ENCODE measurements at places on chromosomes 6 and 20. TPM values are rescaled to one million over a fixed set of nuclear protein-coding genes. Genes with fewer than 3 reads are reported as not detected.

- DNase-seq, result no peak
Observed at GRCh38 chr20:24615353-24615752, 145.9 kb downstream of the SYNDIG1 start.

GRCh38 chr6:53536561-53536960, 8.3 kb downstream of the GCLC start:
- DNase-seq, result no peak

DNA sequence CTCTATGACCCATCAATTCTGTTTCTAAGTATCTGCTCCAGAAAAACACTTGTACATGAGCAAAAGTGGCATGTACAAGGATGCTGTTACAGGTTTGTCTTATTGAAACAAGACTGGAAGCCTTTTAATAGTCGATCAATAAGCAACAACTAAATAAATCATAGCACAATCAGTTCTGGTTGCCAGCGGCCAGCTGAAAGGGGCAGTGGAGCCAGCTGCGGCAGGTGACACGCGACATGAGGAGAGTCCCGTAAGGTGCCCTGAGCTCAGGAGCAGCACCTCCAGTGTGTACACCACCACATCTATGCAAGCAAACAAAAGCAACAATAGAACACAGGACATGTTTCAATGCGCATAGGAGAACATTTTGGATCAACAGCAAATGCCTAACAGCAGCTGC, 20.7 kb upstream of the NNAT start:
- no peak for DNase-seq

GRCh38 chr6:162638931-162639574, 88.5 kb downstream of the PRKN start:
- DNase-seq, result no peak

Gene KCNK15
- not detected for total RNA-seq
